NCI-H526 (cell line): ENCODE measurements at places on chromosomes 3 and 15.
A peak's percentile ranks its signal among the peaks of the same experiment; 100 is the strongest.

DNA sequence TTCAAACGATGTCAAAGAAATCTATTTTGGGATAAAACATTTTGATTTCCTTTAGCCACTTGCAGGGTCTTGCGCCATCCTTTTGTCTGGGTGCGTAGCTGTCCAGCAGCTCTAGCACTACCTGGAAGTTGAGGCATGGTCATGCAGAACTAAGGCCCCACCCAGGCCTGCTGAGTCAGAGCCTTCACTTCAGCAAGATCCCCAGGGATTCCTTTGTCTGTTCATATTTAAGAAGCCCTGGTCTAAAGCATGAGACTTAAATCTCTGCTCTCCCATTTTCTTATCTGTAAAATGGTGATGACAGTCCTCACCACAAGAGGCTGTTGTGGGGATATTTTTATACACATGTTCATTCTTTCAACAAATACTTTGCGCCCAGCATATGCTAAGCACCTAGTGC lies 99.0 kb upstream of the CTDSPL start:
- no peak for DNase-seq

DNA sequence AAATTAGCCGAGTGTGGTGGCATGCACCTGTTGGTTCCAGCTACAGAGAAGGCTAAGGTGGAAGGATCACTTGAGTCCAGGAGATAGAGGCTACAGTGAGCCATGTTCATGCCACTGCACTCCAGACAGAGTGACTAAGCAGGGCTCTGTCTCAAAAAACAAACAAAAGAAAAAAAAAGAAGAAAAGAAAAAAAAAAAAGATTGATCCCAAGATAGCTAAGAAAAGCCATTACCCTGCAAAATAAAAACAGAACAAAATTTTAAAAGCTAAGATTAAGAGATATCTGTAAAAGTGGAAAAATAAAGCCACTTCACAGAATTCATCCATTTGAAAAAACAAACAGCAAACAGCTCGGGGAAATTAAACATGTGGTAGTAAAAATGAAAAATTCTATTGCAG lies 23.8 kb downstream of the LRRC2 start:
- DNase-seq = no peak

GRCh38 chr3:195869413-195870001 lies 38.8 kb downstream of the TNK2 start:
- no peak for DNase-seq

GRCh38 chr3:14142567-14143270 lies 17.9 kb downstream of the TMEM43 start:
- DNase-seq = no peak

DNA sequence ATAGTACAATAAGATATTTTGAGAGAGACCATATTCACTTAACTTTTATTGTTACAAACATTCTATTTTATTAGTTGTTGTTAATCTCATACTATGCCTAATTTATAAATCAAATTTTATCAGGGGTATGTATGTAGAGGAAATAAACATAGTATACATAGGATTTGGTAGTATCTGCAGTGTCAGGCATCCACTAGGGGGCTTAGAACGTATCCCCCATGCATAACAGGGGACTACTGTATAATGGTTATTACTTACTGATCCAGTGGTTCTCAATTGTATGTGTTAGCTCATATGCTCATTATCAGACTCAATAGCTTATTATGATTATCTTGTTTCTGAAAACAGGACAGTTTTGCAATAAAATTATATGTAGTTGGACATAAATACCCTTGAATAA lies 27.6 kb downstream of the CMC1 start:
- peak; percentile 2 for DNase-seq

DNA sequence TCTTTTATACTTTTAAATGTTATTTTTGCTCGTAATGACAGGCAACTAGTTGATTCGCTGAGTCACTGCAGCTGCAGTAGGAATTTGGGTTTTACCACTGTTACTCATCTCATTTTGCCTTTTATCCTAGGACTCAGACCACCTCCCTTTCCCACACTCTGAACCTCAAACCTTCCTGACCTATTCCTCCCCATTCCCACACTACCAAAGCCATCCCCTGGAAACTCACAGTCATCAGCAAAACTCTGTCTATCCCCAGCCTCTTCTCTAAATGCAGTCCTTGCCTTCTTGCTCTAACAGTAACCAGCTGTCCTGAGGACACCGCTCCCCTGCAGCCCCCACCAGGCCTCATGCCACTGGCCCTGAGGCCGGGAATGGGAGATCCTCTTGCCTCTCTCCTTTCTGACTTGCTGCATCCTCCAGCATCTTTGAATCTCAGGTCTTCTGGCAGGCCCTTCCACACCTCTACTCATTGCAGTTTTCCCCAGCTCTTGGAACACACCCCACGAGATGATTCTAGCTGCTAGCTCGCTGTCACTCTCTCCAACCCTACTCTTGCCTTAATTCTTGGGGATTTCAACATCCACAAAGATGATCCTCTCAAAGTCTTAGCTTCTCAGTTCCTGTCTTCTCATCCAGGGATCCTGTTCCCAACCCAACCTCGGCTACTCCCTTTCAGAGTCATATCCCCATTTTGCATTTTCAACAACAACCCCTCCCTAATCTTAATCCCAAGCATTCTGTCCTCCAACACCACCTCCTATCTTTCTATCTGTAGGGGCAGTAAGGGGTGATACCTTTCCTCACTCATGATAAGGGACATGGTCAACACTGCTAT lies 55.9 kb upstream of the C3orf80 start:
- no peak for DNase-seq

DNA sequence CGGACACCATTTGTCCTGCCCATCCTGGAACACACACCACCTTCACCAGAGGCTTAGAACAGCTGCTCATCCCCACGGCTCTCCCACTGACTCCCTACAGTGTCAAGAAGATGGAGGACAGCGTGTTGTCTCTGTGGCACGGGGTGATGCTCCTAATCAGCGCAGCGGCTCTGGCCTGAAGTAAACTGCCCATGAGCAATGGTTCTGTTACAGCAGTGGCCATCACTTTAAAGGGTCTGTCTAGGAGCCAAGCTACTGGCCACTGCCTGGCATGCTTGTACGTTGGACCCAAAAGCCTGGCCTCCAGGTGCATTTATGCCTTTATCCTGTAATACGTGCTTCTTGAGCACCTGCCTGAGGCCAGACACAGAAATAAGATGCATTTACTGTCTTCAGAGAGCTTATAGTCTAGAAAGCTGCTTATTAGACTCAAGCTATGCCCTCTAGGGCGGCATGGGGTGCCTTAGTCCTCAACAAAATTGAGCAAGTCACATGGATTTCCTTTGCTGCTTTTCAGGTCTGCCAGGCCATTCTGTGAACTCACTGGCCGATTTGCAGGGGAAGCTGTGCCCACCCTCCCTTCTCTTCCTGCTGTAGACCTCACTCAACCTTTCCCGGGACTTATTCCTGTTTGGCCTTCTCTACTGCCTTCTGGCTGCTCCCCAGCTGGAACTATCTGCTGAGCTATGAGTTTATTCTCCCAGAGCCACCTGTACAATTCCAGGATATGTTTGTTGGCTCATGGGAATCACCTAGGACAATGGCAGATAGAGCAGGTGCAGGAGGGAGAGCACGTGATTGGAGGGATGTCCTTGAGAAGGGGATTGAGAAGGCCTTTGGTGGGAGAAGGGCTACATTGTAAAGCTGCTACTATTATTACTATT lies 51.9 kb downstream of the STARD5 start:
- no peak for DNase-seq

GRCh38 chr15:72338148-72338547 lies 18.2 kb upstream of the CELF6 start:
- no peak for DNase-seq
